ENCODE measurements at places on chromosomes 5 and 9. TPM values are rescaled to one million over a fixed set of nuclear protein-coding genes. Genes with fewer than 3 reads are reported as not detected.

- H3K4me1 ChIP-seq, result peaks cover 13% of the 10 kb centered on the region
- no peaks in the 10 kb centered on the region for H3K27me3 ChIP-seq
- no peaks in the 10 kb centered on the region for H3K36me3 ChIP-seq
- no peak overlapping the region for H3K4me3 ChIP-seq
- no peak for DNase-seq
These were observed 122.3 kb upstream of the CCDC112 start for GRCh38 chr5:115418788-115419187.

Gene CCDC192
- not detected for total RNA-seq

DNA sequence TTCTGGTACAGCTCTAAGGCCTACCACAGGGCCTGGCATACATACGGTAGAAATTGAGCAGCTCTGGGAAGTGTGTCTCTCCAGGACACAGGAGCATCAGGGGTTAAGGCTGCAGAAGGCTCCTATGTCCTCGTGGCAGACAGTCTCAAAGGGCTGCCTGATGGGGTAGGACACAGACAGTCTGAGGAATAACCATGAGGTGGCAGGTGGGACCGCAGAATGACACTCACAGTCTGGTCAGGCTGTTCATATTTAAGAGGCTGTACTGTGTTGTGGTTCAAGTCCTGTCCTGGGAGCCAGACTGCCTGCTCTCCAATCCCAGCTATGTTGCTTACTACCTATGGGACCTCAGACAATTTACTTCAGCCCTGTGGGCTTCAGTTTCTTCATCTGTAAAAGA lies 217.1 kb downstream of the TRIM32 start:
- H3K27me3 ChIP-seq, result peaks cover 26% of the 10 kb centered on the region
- no peaks in the 10 kb centered on the region for H3K4me1 ChIP-seq
- H3K36me3 ChIP-seq, result no peaks in the 10 kb centered on the region
- DNase-seq, result no peak
- H3K27ac ChIP-seq, result no peak overlapping the region

GRCh38 chr5:172956936-172957335 lies 2.3 kb upstream of the RPL26L1 start:
- H3K4me1 ChIP-seq, result peaks cover 7% of the 10 kb centered on the region
- no peak overlapping the region for H3K27ac ChIP-seq
- no peak for DNase-seq
- H3K27me3 ChIP-seq, result no peaks in the 10 kb centered on the region
- H3K36me3 ChIP-seq, result peaks cover 3% of the 10 kb centered on the region

GRCh38 chr9:13943176-13943575 lies 370.8 kb downstream of the NFIB start:
- H3K4me3 ChIP-seq, result no peak overlapping the region
- H3K27ac ChIP-seq, result no peak overlapping the region
- no peaks in the 10 kb centered on the region for H3K27me3 ChIP-seq
- no peaks in the 10 kb centered on the region for H3K36me3 ChIP-seq
- H3K4me1 ChIP-seq, result no peaks in the 10 kb centered on the region

- H3K4me1 ChIP-seq, result peaks cover 19% of the 10 kb centered on the region
- H3K27me3 ChIP-seq, result no peaks in the 10 kb centered on the region
- DNase-seq, result no peak
These were observed 8.5 kb upstream of the CCDC187 start for GRCh38 chr9:136312436-136312835.
